ENCODE measurements at places on chromosomes 1 and 21.

GRCh38 chr1:45205011-45205909 is 1.1 kb downstream of the ZSWIM5 start:
- DNase-seq: no peak

DNA sequence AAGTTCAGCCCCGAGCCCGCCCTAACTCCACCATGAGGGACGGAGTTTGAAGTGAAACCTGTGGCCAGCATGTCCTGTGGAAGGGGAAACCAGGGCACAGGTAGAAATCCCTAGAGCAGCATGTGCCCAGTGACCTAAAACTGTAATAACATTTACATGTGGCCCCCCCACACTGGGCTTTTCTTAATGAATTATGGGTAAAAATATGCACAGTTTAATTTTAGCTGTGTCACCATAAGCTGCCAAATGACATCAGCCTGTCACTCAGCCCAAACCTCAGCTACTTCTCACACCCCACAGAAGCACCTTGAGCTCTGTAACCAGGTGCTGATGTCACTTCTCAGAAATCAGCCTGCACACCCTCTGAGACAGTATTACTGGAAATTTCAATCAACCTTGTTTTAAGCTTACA is 50.0 kb upstream of the SLC19A1 start:
- DNase-seq: peak; percentile 56

DNA sequence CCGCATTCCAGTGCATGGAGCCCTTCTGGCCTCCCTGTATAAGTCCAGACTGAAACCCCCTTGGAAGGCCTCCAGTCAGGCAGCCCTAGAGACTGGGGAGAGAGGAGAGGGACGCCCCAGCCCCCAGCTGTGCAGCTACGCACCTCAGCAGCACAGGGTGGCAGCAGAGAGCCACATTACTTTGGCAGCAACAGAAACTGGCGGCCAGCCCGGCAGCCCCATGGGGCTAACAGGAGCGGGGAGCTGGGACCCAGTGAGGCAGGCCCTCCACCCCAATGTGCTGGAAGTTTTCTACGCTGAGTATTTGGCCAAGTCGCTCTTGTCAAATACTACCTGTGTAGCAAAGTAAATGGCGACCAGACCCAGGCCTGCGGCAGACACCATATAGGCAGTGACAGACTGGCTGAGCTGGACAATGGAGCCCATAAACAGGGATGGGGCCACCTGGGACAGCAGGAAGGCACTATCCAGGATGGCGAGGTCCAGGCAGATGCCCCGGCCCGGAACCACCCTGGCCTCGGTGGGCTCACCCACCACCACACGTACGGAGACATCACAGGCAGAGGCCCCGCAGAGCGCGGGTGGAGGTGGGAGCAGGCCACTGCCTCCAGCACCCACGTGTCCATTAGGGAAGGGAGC is 21.2 kb downstream of the SLC45A3 start:
- DNase-seq: peak; percentile 60

- no peak for DNase-seq
Measured at GRCh38 chr1:30034627-30035521, 688.5 kb downstream of the MATN1 start.

GRCh38 chr1:165443539-165444311 is 1.2 kb downstream of the RXRG start:
- DNase-seq: no peak

- no peak for DNase-seq
Measured at GRCh38 chr1:55179177-55179835, 35.9 kb downstream of the USP24 start.

DNA sequence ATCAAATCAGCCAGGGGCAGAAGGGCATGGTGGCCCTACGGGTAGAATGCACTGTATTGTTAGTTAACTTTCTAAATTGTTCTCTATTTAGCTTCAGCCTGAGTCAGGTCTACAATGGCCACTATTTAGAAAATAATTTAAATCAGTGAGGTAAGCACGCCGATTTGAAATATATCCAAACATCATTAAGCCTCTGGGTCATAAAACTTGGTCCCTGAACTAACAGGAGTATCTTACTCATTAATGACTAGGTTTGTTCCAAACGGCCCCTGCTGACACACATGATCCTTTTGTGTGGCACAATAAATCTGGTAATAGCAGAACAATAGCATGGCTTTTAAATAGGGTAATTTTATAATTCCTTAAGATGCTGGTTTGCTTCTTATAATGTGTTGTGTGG is 48.4 kb downstream of the STX6 start:
- no peak for DNase-seq

DNA sequence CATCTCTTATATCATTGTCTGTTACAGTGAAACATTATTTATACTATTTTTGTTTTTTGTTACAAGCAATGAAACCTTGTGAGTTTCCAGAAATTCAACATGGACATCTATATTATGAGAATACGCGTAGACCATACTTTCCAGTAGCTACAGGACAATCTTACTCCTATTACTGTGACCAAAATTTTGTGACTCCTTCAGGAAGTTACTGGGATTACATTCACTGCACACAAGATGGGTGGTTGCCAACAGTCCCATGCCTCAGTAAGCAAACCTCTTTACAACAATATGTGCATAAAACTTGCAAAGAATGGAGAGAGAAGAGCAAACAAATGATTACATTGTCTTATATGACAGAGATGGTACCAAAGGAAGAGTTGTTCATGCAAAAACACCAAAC is 22.4 kb downstream of the CFHR4 start:
- no peak for DNase-seq

GRCh38 chr1:209012443-209013196 is 570.9 kb upstream of the CAMK1G start:
- no peak for DNase-seq

DNA sequence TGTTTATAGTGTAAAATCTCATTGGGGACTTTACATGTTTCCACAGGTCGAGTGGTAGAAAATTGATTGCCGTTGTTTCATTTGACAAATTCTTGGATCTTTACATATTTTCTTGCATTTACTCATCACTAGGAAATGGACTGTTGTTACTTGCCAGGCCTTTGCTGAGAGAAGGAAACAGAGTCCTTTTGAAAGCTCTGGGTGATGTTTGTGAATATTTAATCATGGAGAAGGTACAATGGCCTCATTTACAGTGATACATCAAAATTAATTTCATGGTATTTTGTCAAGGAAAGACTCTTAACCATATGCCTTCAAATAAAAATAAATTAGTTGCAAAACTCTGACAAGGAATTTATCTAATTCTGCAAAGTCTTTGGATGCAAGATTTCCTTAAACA is 198.0 kb downstream of the GRIK1 start:
- no peak for DNase-seq

- DNase-seq: no peak
Measured at GRCh38 chr1:68178821-68179490, 53.4 kb downstream of the WLS start.

Data from effector CD4-positive, alpha-beta T cell (primary cell).